DND-41 (cell line): ENCODE measurements at places on chromosomes 7 and 10.

GRCh38 chr7:16779051-16779450, 25.5 kb downstream of the TSPAN13 start:
- no peak for DNase-seq

- DNase-seq, result no peak
Observed at GRCh38 chr7:149493366-149493765, 4.2 kb downstream of the ZNF746 start.

DNA sequence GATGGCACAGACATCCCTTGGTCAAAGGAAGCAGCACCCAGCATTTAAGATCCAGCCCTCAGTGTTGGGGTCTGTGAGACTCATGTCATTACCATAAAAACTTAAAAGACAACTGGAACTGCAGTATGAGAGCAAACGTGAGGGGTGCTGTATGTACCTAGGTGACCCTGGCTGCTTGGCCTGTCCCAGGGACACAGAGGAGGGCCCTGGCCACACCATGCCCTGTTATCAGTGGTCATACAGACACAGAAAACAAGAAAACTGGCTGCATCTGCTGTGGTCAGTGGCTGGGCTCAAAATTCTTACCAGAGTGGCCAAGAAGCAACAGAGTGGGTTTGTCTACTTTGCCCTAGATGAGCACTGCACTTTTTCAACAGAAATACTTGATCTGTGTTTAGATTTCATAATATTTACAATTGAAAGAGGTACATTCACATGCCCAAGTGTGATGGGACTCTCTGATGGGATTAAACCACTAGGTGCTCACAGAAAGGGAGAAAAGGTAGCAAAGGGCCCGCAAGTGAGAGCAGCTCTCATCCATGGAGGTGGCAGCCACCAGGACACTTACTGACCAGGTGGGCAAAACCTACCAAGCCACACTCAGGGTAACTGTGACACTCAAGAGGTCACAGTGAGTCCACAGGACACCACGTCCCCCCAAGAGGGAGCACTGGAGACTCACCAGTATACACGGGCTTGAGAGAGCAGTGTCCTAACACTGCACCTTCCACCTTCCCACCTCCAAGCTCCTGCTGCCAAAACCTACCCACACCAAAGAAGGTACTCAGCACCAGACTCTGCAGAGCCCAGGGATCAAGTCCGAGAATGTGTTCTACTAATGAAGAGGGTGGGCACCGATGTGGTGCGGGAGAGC, 68.1 kb upstream of the CAMK2B start:
- DNase-seq, result no peak

DNA sequence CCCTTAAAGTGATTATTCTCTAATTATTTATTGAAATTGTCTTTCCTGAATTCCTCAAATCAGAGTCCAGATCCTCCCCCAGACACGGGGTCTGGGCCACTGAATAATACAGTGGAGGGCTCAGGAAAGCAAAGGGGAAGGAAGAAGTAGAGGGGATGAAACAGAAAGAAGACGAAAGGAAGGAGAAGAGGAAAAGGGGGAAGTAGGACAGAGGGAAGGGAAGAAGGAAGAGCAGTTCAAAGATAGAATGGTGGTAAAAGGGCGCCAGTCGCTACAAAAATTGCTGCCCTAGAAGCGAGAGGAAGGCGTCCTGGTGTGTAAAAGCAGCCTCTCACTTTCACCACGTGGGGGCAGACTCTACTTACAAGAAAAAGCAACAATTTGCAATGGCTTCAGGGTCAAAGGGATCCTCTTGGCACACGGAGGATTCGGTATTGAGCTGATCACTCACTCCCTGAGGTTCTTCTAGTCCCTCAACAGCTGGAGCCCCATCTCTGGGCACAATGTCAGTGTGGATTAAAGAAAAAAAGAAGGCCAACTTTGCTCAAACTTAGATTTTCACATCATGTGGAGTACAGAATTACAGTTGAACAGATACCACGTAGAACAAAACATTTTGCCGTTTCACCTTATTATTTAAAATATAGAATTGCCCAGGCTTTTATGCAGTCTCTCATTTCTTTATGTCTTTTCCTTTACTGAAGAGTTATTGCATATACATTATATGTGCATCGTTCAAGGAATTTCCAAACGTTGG, 31.4 kb upstream of the NPVF start:
- peak; percentile 76 for DNase-seq

DNA sequence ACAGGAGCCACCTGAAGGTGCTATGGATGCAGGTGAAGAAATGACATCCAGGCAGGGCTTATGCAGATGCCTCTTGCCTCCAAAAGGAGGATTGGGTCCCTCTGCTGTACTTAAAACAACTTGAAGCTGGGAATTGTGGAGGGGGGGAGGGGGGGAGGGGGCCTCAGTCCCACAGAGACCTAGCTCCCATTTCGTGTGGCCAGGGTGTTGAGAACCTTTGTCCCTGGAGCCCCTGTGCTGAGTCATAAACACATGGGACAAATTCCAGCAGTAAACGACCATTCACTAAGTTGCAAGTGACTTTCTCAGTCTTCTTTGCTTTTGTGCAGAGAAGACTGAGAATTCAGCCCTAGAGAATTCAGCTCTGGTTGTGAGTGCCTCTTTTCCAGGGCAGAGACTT, 96.5 kb upstream of the PODXL start:
- no peak for DNase-seq

- DNase-seq, result no peak
Observed at GRCh38 chr10:117720931-117721835, 178.6 kb downstream of the EMX2 start.

DNA sequence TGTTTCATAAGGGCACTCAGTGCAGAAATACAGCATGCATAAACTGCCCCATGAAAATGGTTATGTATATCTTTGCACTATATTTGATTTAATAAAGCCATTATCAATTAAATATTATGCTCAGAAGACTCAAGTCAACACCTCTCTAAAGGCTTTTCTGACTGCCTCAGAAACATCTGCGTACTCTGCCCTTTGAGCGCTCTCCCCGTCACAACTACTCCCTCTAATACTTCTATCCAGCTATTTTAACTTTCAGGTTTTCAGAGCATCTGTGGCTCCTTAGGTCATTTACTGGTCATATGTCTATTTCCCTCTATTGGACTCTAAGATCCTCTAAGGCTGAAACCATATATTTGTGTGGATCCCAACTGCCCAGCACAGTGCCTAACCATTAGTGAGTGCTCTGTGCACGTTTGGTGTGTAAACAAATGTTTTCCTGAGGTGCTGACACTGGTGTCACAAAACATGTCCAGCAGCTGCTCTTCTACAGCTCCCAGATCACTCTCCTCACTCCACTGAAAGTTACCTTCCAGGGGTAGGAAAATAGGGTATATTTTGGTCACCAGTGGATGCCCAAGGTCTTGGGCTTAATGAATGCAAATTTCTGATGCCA, 179.1 kb downstream of the BTAF1 start:
- DNase-seq, result no peak

GRCh38 chr10:43093423-43094076, 16.7 kb downstream of the RET start:
- DNase-seq, result no peak

DNA sequence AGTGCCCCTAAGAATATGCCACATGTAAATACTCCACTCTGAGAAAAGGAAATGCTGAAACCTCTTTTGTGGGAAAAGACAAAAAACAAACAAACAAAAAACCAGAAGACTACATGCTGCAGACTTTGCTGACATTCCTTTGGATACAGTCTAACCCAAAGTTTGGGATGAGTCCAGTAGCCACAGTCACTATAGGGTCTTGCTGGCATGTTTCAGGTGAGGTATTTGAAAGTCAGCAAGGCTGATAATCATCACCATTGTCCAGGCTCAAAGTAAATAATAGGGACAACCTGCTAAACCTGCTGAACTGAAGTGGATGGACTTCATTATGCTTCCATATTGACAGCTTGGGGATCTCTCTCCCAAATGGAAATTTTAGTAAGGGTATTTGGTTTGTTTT, 1087.0 kb upstream of the LRRTM3 start:
- DNase-seq, result no peak

GRCh38 chr7:67661-68395, 124.5 kb upstream of the FAM20C start:
- DNase-seq, result no peak

DNA sequence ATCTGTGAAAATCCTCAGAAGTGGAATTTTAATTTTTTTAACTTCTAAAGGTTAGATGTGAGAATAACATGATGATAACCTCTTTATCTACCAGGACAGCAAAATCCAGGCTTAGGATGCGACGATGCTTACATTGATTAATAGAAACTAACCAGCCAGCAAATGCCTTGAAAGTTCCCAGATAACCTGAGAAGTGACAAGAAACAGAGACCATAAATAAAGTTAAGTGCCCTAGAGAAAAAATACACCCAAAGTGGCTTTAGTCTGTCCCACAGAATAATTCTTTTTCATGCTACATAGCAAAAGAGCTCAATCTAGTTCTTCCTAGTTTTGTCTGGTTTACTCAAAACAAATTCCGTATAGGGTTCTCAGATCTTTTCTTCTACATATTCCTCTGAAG, 262.7 kb downstream of the WDR11 start:
- no peak for DNase-seq

DNA sequence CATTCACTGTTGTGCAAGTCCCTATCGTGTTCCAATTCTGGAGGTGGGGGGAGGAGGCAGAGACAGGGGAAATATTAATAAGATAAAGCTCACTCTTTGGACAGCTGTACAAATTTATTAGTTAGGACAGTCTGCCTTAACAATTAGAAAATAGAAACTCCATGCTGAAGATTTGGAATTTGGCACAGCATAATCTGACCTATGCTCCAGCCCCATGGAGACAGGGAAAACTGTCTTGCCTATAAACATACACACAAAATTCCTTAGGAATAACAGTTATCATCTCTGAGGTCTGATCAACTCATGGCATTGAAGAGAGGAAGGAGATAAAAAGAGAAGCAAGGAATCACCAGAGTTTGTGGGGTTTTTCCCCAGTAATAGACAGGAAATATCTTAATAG, 335.4 kb upstream of the MEOX2 start:
- DNase-seq, result no peak

GRCh38 chr10:73859428-73859783, 14.9 kb downstream of the CAMK2G start:
- no peak for DNase-seq

DNA sequence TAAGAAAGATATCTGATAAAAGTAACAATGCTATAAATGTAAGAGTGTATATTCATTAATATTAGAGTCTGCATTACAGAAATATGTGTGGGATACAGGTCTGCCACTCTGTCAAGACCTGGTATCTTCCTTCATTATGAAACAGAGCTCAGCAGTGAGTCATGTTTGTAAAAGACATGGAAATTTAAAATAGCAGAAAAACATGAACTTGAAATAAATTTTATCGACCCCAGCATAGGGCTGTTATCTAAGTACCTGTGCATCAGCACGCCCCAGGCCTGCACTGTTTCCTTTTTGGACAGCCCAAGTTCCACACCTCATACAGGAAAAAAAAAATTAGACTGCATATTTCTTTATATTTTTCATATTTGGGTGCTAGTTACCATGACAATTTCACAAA, 58.0 kb upstream of the ZPBP start:
- DNase-seq, result no peak

DNA sequence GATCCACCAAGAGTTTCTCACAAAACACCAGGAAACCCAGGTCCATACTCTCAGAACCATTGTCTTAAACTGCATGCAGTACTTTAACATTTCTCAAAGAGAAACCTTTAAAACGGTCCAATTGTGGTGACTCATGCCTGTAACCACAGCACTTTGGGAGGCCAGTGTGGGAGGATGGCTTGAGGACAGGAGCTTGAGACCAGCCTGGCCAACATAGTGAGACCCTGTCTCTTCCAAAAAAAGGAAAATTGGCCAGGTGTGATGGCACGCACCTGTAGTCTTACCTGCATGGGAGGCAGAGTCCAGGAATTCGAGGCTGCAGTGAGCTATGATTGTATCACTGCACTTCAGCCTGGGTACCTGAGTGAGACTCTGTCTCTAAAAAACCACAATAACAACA, 97.5 kb upstream of the OIT3 start:
- no peak for DNase-seq

DNA sequence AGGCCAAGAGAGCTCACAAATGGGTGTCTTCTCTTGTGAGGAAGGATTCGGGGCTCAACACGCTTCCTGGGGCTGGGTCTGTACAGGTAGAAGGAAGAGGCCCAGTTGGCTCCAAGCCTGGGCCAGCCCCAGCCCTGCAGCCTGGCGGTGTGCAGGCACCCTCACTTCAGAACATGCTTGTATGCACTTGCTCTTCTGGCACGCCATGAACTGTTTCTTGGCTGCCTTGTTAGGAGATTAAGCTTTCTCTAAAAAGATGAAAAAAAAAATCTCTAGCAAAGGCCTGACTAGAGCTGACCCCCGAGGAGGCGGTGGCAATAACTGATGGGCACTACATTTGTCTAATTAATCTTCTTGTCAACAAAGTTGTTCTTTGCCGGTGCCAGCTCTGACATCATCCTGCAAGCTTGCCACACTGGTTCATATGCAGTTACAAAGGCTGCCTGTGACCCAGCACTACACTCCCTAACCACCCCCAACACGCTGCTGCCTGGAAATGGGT, 94.7 kb downstream of the WDR11 start:
- DNase-seq, result no peak

DNA sequence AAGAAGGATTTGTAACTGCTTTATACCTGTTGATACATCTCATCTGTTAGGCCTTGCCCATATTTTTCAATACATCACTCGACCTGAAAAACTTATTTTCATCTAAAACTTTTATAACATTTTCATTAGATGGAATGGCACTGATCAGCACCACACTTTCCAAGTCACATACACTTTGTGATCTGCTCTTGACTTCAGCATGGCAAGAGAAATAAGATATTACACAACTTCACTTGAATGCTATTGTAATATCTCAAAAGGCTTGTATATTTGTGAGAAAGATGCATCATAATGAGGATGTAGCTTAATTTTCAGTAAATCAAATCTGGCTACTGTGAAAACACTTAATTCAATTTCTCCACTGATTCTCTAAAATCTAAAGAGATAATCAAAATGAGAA, 126.2 kb downstream of the MICU1 start:
- DNase-seq, result no peak

- no peak for DNase-seq
Observed at GRCh38 chr10:114103284-114103683, 59.6 kb downstream of the ADRB1 start.

GRCh38 chr10:112475575-112476218, 28.7 kb downstream of the VTI1A start:
- no peak for DNase-seq

- DNase-seq, result no peak
Observed at GRCh38 chr7:19017374-19017773, 100.1 kb downstream of the TWIST1 start.

DNA sequence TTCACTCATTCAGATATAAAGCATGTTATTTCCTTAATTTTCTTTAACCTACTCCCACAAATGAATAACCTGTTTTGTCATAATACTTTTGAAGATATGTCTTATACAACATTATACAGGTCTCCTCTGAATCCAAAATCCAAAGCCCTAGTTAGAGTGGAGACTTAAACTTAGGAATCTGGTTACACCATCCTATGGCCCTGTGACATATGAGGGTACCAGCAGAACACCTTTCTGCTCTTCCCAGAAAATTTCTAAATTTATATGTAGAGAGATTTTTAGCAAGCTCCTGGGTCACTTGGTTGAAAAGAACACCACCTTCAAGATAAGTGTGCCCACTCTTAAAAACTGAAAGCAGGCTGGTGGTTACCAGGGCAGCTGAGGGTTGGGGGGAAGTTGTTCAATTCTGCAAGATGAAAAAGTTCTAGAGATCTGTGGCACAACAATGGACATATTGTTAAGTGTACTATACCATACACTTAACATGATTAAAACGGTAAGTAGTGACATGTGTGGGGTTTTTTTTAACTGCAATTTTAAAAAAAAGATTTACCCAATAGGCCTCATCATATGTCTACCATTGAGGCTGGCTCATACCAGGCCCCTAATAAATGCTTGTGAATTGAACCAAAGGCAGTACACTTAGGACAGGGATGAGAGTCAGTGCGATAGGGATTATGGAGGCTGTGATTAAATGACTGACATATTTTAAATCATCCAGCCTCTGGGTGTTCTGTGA, 37.6 kb upstream of the KCNIP2 start:
- DNase-seq, result no peak
